ENCODE measurements at places on chromosomes 4 and X.

DNA sequence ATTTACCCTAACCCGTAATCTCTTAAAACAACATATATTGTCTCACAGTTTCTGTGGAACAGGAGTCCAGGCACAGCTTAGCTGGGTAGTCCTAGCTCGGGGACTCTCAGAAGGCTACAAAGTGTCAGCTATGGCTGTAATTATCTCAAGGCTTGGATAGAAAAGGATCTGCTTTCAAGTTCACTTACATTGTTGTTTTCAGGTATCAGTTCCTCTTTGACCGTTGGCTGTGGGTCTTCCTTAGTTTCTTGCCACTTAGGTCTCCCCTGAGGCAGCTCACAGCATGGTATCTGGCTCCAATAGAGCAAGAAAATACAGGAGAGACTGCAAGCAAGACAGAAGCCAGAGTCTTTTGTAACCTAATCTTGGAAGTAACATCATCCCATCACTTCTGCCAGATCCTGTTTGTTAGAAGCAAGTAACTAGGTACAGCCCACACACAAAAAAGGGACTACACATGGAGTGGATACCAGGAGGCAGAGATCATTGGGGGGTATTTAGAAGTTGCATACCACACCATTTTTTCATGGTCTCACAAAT, 137.0 kb downstream of the MAGEB5 start:
- DNase-seq: no peak

GRCh38 chr4:57103051-57103450, 7.1 kb downstream of the IGFBP7 start:
- no peak for DNase-seq

DNA sequence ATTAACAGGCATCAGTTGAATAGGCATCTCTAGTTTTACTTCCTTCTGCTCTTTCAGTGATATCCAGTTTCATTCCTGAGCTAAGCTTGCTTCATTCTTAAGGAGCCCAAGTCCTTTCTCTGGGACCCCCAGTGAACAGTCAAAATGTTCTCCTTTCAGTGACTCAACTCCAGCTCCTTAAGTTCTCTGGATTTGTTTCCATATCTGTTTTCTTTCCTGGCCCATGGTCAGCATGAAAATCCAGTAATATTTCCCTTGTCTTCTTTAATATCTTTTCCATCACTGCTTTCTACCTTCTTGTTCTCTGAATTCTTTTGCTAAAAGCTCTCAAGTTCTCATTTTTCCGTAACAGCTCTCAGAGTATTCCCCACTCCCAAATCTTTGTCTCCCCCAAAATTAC, 25.5 kb downstream of the ADGRL3 start:
- DNase-seq: no peak

DNA sequence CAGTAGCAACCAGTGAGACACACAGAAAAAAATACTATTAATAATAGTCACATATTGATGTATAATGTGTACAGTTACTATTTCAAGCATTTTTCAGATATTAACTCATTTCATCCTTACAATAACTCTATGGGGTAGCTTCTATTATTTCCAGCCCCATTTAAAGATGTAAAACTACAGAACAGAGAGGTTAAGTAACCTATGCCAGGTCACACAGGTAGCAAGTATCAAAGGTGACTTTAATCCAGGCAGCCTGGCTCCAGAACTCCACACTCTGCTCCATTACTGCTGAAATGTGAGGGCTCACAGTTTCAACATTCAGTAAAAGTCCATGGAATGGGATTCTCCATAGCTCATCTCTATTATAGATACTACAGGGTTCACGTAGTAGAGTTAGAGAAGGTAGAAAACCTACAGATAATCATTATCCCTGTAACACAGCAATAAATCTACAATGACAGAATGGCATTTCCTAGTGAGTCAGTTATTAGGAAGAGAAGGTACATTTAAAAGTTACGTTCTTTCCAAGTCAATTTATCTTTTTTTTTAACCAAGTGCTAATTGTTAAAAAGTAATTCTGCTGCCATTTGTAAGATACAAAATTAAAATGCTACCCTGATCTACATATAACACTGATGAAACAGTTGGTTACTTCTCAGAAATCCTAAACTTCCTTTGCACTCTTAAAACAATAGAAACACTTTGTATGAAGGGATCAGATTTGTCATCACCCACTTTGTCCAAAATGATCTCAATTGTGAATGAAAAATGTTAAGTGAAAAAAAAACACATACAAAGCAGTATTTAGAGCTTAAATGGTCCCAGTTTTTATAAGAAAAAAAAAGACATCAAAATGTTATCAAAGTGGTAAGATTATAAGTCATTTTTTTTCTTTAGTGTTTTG, 18.7 kb downstream of the RELL1 start:
- no peak for DNase-seq

- DNase-seq: peak; percentile 1
Observed at GRCh38 chr4:70356185-70356584, 4.4 kb upstream of the SMR3A start.

- DNase-seq: no peak
Observed at GRCh38 chrX:37302569-37302968, 46.6 kb upstream of the PRRG1 start.

- DNase-seq: no peak
Observed at GRCh38 chr4:16161851-16162408, 64.3 kb downstream of the TAPT1 start.
